C1 segment of cervical spinal cord (tissue), 14 donors: ENCODE measurements at places on chromosomes 2 and 18.
A peak's percentile ranks its signal among the peaks of the same experiment; 100 is the strongest.

- DNase-seq = no peak
Observed at GRCh38 chr2:132860220-132860619, 190.2 kb upstream of the LYPD1 start.

GRCh38 chr2:55779459-55780421 lies 86.1 kb upstream of the PNPT1 start:
- no peak for DNase-seq

GRCh38 chr18:57890266-57890665 lies 87.2 kb upstream of the ATP8B1 start:
- DNase-seq = no peak

DNA sequence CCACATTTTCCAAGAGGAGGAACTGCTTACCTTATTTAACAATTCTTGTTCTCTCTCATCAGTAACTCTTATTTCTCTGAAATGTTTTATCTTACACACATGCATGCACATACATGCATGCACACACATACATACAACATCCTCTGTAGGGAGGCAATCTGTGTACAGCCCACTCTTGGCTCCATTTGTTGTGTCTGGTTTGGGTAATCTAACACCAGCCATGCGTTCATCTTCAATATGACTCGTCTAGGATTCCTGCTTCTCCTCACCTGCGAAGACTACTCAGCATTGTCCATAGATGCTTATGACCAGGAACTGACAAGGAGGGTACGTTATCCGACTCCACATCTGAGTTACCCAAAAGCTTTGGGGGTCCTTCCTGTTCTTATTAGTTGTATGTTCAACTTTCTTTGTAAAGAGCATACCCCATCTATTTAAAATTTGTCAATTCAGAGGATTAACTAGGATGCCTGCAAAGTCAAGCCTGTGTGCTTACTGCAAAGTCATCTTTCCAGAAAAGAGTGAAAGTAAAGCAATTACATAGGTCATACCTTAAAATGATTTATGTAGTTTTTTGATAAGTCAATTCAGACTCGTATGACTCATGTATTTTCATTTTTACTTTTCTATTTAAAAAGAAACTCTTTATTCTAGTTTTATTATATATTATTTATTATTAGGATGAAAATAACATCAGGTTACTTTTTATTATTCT lies 18.2 kb downstream of the LYPD6B start:
- DNase-seq = no peak

DNA sequence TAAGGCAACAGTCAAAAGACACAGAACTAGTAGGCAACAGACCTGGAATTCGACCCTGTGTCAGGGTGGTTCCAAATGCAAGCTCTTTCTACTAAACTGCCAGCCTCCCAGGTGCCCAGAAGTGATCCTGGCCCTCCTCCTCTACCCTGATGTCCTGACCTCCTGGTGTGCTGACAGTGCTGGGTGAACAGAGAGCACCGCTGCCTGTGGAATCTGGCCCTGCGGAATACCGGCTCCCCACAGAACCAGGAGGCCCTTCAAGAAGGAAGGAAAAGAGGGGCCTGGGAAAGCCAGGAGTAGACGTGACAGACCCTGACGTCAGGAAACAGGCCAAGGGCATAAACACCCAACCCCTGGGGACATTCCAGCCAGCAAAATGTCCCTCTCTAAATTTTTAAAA lies 120.3 kb downstream of the NOL10 start:
- no peak for DNase-seq

- DNase-seq = peak; percentile 6
Observed at GRCh38 chr2:209663139-209663538, 108.5 kb upstream of the UNC80 start.

- no peak for DNase-seq
Observed at GRCh38 chr2:127641133-127641532, 4.8 kb upstream of the GPR17 start.

DNA sequence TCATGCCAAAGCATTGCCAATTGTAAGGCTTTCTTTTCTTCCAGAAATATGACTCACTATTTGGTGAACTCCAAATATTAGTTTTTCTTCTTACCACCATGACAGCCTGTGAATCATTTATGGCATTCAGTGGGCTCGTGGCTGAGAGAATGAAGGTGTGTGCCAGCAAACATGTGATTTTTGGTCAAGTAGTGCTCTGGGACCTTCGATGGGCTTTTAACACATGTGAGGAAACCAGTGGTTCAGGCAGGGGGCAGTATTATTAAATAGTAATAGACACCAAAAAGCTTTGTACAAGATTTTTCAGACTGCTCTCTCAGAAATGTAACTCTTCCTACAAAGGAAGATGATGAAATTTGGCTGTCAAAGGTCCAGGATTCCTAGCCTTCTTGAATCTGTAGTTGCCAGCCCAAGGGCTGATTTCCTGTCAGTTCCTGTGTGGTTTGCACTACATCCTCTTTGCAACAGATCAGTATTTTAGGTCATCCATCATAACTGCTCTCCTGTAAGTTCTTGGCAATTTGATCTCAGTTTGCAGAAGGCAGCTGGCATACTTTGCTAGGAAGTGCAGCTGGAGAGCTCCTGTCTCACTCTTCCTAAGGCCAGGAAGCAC lies 64.3 kb downstream of the BABAM2 start:
- peak; percentile 44 for DNase-seq

GRCh38 chr2:232502511-232502910 lies 14.9 kb upstream of the ECEL1 start:
- DNase-seq = no peak

DNA sequence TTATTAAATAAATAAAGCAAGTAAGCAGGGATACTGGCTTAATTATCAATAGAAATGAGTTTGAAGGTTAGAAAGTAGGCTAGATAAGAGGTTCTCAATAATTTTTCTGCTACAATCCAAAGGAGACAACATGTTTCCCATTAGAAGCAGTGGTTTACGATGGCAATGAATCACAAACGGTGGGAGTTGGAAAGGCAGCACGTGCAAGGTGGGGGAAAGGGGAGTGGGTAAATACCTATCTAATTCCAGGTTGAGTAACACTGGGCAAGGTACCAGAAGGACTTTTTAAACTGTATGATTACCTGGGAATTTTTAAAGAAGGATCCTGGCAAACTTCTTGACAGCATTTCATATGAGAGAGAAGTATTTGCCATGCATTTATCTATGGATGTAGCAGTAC lies 289.9 kb downstream of the NBAS start:
- no peak for DNase-seq

GRCh38 chr2:189474526-189474925 lies 33.3 kb downstream of the WDR75 start:
- DNase-seq = no peak

GRCh38 chr2:101111917-101112771 lies 39.0 kb downstream of the TBC1D8 start:
- no peak for DNase-seq

DNA sequence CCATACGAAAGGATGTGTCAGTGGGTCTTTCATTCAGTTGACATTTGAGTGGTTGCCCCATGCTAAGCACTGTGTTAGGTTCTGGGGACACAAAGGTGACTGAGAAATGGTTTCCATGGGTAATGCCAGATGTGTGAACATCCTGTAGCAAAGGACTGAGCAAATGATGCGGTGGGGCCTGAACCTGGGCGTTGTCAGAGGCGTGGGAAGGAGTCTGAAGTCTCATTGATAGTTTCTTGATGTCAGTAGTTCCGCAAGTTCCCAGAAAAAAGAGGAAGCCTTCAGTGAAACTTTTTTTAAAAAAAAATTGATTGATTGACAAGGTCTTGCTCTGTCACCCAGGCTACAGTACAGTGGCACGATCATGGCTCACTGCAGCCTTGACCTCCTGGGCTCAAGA lies 56.9 kb downstream of the LIMS1 start:
- DNase-seq = no peak
